ENCODE measurements at places on chromosomes 2 and 18. TPM values are rescaled to one million over a fixed set of nuclear protein-coding genes. Genes with fewer than 3 reads are reported as not detected.

GRCh38 chr2:12819103-12819475, 102.4 kb downstream of the TRIB2 start:
- no peak for DNase-seq

CHRND gene
- total RNA-seq: not detected

- no peak for DNase-seq
These were observed 695.1 kb downstream of the PLCL1 start for GRCh38 chr2:198499539-198499938.

DNA sequence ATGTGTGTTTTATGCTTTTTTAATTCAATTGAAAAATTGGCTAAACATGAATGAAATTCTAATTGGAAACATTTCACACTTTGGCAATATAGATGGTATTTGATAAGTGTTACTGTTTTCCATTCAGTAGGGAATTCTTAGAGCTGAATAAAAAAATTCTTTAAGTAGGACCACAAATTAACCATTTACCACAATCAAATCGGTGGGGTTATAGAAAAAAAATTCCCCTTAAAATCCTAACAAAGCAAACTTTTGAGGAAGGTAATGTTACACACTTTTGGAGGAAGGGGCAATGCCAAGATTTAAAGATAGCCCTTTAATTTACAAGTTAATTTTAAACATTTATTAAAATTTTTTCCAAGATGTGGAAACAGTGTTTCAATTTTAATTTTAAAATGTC, 279.0 kb upstream of the FIGN start:
- DNase-seq: no peak
